Cerebellar nuclear complex (tissue), 1 donor: ENCODE measurements at places on chromosomes 6 and 20.

DNA sequence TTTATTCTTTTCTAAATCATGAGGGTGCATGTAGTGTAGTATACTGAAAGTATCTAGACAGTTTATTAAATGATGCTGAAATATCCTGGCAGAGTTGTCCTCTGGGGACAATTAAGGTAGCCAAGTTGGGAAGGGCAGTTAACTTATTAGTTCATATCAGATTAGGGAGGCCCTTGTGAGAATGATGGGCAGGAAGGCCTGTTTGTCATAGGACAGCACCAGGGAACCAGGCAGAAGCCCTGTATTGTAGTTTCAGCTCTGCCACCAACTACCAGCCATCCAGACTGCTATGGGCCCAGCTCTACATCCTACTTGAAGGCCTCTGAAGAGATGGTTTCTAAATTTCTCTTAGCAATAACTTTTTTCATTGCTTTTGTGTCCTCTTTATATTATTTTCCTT, 4.0 kb downstream of the MYLIP start:
- no peak for DNase-seq

DNA sequence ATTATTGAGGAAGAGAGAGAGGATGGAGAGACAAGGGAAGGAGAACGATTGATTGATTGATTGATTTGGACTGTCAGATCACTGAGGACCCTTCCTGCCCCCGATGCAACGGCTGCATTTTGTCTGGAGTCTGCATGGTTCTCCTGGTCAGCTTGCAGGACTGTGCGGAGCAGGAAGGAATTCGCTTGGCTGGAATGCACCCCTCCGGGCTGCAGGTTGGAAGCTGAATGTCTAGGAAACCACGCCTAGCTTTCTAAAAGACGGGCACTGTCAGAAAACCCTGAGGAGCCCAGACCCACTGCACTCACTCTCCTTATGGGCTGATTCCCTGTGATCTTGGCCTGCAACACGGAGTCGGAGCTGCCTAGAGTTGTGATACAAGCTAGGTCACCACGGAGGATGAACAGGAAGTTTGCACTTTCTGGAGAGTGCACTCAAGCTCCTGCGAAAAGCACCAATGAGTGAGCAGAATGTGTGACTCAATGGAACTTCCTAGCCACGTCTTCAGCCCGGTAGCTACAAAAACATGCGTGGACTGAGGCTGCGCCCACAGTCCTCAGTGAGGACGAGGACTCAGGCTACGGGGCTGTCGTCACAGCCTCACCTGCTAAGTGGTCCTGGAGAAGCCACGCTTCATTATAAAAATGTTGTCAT, 14.4 kb downstream of the DACT2 start:
- no peak for DNase-seq

DNA sequence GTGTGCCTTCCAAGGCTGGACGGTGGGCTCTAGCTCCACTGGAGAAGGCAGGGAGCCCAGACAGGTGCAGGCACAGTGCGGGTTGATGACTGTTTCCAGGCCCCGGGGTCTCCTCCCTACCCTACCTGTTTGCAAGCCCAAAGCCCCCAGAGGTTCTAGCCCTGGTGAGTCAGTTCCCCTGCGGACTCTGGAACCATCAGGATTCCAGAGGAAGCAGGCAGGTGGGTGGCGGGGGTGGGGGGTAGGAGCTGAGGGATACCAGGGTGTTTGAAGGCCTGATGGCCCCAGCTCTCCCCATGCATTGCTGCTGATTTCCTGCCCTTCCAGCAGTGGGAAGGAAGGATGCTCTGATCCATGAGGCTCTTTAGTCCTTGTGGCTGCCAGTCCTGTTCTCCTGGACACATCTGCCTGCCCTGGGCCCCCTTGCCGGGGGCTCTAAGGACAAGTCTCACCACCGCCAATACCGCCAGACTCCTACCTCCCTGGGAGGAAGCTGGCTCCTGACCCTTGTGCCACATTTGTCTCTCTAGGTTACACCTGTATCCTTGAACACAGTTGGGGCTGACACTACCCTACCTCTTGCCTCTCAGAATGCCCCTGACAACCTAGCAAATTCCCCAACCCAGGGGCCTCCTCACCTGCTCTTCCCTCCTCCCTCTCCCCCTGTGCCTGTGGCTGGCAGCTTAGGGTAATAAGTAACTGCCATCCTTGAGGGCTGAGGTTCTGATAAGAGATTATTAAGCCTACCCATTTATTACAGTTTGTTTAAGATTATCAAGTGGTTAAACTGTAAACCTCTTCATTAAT, 21.7 kb downstream of the KCNK5 start:
- DNase-seq, result no peak

DNA sequence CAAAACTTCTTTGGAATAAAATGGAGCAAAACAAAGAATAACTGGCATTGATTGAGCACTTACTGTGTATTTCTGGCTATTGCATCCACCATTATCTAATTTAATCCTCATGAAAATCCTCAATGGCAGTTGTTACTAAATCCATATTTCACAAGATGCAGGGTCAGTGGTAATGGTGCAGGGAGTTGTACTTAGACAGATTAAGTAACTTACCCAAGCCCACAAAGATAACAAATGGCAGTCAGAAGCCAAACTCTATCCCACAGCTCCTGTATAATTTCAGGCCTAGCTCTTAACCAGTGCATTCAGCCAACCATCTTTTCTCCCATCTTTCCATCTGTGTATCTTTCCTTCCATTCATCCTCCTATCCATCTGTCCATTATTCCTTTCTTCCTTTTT, 29.3 kb upstream of the SSTR4 start:
- DNase-seq, result no peak

DNA sequence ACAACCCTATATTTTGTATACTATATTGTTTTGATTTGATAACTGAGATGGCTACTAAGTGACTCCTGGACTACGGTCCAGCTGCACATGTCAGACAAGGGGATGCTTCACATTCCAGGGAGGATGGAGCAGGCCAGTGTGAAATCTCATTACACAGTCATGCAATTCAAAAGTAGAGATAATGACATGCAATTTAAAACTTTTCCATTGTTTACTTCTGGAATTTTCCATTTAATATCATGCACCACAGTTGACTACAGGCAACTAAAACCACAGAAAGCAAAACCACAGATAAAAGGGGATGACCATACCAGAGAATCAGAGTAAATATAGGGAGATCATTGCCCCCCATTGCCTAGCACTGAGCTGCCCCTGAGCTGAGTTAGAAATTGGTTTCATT, 366.4 kb downstream of the BTBD9 start:
- DNase-seq, result no peak

DNA sequence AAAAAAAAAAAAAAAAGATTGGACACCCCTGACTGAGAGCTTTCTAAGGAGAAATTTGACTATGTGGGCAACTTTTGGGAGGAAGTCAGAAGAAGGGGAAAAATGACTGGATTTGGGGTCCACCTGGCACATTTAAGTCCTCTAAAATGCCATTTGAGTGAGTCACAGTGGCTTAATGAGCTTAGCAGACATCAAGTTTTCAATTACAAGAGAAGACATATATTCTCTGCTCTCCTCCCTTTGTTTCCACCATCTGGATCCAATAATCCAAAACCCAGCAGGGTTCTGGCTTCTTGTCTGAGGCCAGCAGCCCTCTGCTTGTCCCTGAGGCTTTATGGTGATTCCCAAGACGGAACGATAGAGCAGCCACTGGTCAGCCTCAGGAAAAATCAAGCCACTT, 6.9 kb downstream of the PI3 start:
- no peak for DNase-seq

DNA sequence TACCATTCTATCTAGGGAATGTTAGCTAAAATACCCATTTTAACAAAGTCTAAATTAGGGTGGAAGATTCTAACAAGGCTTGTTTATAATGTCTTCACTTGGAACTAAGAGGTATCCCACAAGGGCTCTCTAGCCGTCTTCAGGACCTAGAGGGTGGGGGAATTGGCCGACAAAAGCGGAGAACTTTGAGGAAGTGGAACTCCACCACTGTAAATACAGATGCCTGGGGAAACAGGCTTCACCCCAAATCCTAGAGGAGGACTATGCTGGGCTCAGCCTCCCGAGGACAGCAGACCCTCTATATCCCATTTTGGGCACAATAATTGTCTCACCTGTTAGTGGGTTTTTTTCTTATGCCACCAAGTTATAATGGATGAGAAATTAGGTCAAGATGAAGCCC, 58.0 kb upstream of the TFB1M start:
- no peak for DNase-seq

DNA sequence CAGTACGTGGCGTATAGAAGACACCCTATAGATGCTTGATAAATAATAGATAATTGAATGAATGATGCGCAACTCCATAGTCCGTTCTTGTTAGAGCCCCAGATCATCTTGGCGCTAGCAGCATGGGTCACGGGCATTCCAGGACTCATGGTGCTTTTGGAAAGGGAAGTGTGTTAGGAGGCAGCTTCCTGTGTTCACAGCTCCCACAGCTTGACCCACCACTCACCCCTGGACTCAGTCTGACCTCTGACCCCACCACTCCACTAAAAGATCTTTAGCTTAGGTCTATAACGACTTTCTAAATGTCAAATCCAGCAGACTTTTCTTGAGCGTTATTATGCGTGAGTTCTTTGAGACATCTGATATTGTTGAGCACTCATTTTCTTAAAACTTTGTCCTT, 35.8 kb upstream of the KIF16B start:
- DNase-seq, result no peak

DNA sequence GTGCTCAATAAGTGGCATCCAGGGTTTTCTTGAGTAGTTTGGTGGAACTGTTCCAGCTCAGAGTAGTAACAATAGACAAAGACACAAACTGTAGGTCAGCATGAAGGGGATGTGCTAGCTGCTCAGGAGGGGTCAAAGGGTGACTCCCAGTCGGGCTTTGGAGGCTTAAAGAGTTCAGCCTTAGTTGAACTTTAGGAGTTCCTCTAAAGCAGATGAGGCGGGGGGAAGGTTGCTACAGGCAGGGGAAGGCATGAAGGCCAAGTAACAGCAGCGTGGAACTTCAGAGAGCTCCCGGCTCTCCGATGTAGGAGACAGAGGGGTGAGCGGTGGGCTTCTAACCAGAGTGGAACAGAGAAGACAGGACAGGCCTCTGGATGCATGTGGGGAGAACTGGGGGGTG, 115.5 kb upstream of the CD93 start:
- no peak for DNase-seq

DNA sequence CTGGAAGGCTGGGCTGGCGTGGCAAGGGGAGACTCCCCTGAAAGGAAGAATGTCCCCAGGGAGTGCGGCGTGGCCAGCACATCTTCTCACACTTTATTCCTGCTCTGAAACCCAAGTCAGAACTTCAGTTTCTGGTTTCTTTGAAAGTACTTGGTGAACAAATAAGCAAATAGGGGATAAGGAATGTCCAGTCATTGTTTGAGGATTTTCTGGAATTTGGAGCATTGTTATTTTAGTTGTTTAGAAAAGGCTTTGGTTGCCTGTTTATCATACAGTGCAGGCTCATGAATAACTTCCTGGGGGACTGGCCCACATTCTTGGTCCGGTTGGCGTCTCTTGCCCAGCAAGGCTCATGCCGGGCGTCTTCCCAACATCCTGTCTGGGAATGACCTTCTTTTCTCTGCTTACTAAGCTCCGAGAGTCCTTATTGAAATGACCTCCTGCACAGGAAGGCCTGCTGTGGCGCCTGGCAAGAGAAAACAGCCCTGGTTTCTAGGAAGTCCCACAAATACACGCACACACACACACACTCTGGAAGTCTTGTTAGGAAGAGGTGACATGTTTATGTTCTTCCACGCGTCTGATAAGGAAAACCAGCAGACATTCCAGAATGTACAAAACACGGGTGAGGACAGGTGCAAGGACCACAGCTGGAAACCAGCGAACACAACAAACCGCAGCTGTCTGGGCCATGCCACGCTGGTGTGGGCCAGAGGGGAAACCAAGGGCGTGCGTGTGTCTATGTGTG, 71.9 kb downstream of the TMEM170B start:
- no peak for DNase-seq

- DNase-seq, result no peak
Observed at GRCh38 chr6:31617010-31617409, 2.0 kb downstream of the AIF1 start.

GRCh38 chr20:7497985-7498384, 442.3 kb downstream of the HAO1 start:
- DNase-seq, result no peak

- no peak for DNase-seq
Observed at GRCh38 chr20:51230727-51231126, 207.8 kb upstream of the KCNG1 start.

DNA sequence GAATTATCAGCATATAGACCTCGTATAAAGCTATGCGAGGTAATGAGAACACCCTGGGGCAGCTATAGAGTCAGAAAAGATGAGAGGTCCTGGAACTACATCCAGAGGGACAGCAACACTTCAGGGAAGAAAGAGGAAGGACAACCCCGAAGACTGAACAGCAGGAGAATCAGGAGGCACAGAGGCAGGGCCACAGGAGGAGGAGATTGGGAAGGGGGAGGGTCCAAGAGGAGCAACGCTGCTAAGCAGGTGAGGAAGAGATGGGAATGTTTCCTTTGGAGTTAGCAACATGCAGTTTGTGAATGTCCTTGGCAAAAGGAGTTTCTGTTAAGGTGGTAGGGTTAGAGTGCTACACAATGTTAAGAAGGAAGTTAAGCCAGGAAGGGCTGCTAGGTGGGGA, 79.5 kb upstream of the OLIG3 start:
- DNase-seq, result no peak

GRCh38 chr20:49559411-49560081, 8.4 kb downstream of the PTGIS start:
- no peak for DNase-seq

DNA sequence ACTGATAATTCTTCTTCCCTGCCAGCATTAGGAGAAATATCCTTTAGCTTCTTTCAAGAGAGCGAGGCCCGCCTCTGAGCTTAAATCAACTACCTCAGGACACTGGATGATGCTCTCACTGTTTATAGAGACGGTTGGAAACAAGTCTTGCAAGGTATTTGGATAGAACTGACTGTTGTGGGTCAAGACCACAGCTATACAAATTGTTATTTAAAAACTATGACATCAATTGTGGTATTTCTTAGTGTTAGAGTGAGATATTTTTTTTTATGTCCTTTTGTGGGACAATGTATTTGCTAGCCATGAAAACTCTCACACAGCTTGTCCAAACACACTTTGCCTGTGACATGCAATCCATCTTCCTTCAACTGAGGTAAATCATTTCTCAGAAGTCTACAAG, 136.3 kb upstream of the PHACTR1 start:
- no peak for DNase-seq

- no peak for DNase-seq
Observed at GRCh38 chr6:14731611-14732010, 514.3 kb upstream of the JARID2 start.

DNA sequence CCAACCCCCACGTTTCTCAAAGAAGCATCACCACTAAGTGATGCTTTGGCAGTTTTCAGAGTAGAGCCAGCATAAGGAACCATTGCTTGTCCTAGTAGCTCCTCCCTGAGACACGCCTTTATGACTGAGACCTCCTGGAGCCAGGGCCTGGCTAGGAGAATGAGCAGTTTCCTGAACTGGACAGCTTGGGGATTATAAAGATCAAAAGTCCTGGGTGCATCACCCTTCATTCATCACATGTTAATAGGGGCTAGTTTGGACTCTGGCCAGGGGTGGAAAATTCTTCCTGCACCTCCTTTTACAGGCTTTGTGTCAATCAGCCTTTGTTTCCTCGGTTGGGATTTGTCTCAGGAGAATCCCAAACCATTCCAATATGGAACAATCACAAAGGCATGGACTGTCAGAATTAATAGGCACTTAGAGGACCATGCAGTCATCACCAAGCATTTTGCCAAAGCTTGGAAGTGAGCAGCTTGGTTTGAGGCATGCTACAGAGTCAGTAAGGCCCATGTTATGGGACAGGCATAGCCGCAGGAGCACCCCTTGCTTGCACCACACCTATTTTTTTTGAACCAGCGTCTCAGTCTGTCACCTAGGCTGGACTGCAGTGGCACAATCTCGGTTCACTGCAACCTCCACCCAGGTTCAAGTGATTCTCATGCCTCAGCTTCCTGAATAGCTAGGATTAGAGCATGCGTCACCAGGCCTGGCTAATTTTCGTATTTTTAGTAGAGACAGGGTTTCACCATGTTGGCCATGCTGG, 64.9 kb upstream of the TGM3 start:
- no peak for DNase-seq
